Dorsolateral prefrontal cortex (tissue), 122 donors: ENCODE measurements at places on chromosomes 13 and 19. TPM values are rescaled to one million over a fixed set of nuclear protein-coding genes. Genes with fewer than 3 reads are reported as not detected.

- no peak for DNase-seq
These were observed 5.5 kb upstream of the PTGER1 start for GRCh38 chr19:14480700-14481079.

Gene PTH2
- not detected for total RNA-seq

Gene PRTN3
- 1.2 TPM for total RNA-seq

Gene CLEC17A
- total RNA-seq, result 0.52 TPM

Gene CASP14
- total RNA-seq, result not detected

GRCh38 chr13:99421271-99421670 is 80.0 kb upstream of the TM9SF2 start:
- no peak for DNase-seq

- DNase-seq, result peak; percentile 10
These were observed 3.4 kb downstream of the SPRY2 start for GRCh38 chr13:80337288-80338081.

- DNase-seq, result no peak
These were observed 14.0 kb upstream of the NAA16 start for GRCh38 chr13:41296879-41297646.

DNA sequence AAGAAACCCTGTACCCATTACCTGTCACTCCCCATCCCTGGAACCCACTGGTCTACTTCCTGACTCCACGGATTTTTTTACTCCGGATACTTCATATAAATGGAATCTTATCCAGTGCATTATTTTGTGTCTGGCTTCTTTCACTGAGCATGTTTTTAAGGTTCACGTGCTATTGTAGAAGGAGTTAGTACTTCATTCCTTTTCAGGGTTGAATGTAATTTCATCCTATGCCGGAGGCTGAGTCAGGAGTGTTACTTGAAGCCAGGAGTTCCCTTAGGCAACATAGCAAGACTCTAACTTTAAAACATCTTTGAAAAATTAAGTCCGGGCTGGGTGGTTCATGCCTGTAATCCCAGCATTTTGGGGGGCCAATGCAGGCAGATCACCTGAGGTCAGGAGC is 17.9 kb upstream of the ELAVL1 start:
- DNase-seq, result no peak

DNA sequence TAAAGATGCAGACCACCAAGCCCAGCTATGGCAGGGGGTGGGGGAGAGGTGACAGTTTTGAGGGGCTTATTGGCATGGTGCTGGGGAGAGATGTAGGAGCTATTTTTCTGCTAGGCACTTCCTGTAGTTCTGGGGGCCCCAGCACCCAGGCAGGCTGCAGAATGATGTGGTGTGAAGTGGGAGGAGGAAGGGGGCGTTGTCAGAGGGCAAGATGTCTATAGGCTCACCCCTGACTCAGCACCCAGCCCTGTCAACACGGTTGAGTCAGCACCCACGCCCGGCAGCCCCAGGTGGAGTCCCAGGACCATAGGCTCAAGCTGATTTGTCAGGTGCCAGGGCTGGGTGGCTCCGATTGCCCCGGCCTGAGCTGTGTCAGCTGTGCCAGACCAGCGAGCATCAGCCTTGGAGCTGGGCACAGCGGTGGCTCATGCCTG is 5.8 kb downstream of the KLF2 start:
- no peak for DNase-seq

DNA sequence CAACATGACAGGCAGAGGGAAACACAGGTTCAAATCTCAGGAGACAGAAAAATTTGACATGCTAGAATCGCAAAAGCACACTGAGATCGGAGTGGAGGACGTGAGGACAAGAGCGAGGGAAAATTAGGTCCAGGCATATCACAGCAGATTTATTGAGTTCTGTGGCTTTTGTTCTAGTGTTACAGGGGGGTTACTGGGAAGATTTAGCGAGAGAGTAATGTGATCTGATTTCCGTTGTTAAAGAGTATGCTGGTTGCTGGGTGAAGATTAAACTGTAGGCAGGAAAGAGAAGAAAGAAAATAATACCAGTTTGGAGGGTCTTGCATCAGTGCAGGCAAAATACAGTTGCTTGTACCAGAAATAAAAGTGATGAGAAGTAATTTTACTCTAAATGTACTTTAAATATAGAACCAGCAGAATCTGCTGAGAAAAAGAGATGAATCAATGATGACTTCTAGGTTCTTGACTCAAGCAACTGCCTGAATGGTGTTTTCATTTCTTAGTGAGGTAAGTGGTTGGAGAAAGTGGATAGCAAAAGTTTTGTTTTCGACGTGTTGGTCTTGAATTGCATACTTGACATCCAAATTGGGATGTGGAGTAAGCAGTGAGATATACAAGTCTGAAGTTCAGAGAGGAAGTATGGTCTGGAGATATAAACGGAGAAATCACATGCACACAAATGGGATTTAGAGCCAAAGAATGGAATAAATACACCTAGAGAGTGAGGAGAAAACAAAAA is 35.7 kb downstream of the UFM1 start:
- no peak for DNase-seq

Gene ZNF865
- total RNA-seq, result 18.7 TPM

- DNase-seq, result no peak
These were observed 600 bp upstream of the ZNF226 start for GRCh38 chr19:44164327-44164672.

- DNase-seq, result no peak
These were observed 29.0 kb downstream of the EXOSC8 start for GRCh38 chr13:37029617-37030016.

GRCh38 chr19:45967246-45967645 is 6.4 kb downstream of the NOVA2 start:
- no peak for DNase-seq

DNA sequence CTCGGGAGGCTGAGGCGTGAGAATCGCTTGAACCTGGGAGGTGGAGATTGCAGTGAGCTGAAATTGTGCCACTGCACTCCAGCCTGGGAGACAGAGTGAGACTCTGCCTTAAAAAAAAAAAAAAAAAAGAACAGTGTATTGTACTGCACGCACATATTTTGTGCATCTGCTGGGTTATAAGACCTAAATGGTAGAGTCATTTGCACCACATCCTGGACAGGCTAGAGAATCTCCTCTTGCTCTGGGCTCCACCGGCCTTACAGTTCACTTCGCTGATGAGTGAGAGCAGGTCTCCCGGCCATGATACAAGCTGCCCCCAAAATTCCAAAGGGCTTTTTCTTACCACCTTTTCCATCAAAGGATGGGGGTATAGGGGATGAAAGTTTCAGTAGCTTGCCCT is 7.2 kb upstream of the SAE1 start:
- no peak for DNase-seq
